Right forelimb (tissue), 1 donor: ENCODE measurements at places on chromosomes 16 and 17.
A peak's percentile ranks its signal among the peaks of the same experiment; 100 is the strongest.

DNA sequence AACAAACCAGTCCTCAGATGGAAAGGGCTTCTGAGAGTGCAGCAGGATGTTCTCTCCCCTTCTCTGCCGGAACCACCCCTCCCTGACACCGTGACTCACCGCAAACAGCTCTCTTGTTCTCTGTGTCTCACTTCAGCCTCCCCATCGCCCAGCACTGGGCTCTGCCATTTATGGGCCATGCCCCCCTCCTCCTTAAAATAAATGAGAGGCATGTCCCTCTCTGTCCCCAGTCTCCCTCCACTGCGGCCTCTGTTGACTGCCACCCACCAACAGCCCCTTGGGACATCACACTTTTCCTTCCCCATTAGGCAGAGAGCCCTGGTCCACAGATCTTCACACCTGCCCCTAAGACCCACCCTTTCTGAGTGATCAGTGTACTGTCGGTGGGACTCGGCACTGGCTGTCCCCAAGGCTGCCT lies 6.3 kb downstream of the CCDC102A start:
- DNase-seq: peak; percentile 41

DNA sequence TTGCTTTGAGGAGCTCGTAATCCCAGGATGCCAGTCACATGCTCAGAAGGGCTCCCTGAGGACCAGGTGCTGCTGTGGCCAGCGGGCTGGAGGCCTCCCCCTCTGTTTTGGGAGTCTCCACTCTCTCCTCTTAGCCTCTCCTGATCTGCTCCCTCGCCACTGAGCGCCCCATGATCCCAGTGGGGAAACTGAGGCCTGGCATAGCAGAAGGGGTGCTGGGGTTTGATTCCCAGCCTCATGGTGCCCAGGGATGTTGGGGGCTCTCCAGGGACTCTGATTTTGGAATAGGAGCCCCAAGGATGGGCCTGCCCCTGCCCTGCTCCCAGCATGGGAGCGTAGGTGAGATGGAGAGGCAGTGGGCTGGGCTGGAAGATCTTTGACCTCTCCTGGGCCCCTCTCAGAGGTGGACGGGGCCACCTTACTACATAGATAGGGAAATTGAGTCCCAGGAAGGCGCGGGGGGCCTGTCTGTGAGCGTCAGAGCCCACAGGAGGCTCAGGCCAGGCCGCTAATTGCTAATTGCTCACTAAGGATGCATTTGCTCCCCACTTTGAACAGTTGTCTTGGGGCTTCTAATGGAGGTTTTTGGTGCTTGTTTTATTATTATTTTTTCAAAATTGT lies 525 bp upstream of the ADCY7 start:
- peak; percentile 44 for DNase-seq

DNA sequence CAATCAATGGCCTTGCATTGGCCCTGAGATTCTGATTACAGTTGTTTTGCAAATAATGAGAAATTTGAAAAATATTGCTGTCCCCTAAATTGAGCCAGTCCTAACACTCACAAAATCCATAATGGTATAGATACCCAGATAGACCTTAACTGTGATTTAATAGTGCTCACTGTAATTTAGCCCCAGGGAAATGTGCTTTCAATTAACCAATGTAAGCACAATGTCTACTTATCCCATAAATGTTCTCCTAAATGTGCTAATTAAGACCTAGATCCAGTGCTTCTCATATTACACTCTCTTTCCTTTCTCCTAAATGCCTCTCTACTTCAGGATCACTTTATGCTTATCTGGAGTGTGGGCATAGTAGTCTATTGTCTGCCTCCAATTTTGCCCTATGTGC lies 417.8 kb upstream of the CCL2 start:
- DNase-seq: no peak

DNA sequence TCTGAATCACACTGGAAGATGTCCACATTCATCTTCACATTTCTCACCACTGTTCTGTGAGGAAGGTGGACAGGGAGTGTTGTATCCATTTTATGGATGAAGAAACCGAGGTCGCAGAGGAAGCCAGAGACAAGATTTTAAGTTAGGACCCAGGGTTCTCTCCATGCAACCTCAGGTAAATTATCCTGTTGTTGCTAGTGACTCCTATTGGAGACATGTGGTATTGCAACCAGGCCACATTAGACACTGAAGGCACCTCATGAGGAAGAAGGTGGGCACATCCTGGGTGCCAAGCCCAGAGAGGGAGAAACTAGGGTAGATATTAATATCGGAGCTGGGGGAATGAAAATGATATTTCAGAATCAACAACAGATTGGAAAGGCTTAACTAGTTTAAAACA lies 8.5 kb upstream of the WNT9B start:
- DNase-seq: no peak

DNA sequence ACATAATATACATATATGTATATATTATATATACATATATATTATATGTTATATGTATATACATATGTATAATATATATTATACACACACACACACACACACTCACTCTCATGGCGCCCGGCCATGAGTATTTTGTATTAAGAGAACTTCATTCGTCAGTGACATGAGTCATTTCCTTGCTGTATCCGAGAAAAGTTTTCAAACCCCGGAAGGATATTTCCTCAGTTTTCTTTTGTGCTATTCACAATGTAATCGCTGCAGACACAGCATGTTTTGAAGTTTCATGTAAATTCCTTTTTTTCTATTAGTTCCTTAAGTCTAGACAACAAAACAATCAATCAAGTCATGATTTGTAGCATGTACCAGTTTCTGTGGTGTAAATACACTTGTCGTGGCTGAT lies 33.3 kb downstream of the OR1D5 start:
- no peak for DNase-seq

- no peak for DNase-seq
Measured at GRCh38 chr17:70187383-70187782, 18.1 kb downstream of the KCNJ2 start.

GRCh38 chr17:4859816-4860625 lies 26.9 kb downstream of the MINK1 start:
- no peak for DNase-seq

DNA sequence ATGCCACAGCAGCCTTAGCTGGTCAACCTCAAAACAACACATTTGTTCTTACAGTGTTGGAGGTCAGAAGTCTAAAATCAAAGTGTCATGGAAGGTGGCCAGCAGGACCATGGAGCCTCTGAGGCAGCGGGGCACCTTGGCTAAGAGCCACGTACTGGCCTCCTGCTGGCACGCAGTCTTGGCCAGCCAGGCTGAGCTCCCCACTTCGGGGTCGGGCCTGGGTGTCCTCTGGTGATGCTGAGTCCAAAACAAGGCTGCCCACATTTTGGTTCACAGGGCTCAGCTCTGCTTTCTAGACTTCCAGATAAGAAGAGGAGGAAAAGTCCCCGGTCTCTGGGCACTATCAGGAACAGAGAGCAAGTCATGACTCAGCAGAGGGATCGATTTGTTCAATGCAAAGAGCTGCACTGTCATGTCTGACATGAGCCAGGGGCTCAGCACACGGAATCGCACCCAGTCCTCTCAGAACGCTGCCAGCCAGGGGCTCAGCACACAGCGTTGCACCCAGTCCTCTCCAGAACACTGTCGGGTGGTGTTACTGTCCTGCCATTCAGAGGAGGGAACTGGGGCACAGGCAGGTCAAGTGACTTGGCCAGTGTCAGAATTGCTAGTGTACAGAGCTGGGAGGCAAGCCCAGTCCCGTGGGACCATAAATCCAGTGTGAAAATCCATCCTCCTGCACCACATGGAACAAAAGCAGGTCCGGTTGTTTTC lies 2.5 kb downstream of the LGALS9 start:
- no peak for DNase-seq

DNA sequence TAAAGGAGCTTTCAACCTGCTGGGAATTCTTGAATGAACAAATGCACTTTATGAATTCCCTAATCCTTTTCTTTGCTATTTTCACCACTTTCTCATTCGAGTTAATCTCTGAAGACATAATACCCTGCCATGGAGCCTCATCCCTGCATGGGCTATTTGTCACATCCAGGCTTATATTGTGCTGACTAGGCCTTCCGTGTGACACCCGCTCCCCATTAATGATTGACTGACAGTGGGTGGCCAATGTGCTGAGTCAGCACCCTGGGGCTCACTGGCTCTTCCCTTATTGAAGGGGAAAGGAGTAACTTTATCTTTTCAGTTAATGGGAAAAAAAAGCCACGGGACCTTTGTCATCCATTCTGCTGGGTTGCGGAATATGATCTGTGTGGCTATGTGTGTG lies 1024.8 kb upstream of the EEF2KMT start:
- DNase-seq: no peak

DNA sequence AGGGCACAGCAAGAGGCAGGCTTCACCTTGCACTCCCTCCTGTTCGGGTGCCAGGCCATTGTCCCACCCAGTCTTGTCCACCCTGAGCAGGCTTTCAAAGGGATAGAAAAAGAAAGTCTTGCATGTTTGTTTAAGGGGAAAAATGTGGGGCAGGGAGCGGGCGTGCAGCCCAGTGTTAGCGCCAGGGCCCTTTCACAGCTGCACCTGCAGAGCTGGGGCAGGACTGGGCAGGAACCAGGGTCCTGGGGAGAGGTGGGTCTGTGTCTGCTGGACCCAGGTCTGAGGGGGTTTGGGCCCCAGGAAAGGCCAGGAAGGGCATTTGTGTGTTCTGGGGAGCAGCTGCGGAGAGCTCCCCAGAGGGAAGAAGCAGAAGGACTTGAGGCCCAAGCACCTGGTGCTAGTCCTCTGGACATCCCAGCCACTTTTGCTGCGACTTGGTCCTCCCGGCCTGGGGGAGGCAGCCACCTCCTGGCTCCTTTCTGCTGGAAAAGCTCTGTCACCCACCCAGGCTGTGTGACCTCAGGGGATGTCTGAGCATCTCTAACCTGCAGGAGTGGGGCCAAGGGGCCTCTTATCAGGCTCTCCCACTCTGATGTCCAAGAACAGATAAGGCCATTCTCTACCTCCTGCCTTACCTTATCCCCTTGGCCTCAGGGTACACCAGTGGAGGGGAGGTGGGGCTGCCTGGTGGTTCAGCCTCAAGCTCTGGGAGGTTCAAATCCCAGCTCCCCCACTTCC lies 44.7 kb downstream of the PSME3IP1 start:
- DNase-seq: no peak

- DNase-seq: no peak
Measured at GRCh38 chr17:10318535-10318934, 54.3 kb downstream of the MYH13 start.

DNA sequence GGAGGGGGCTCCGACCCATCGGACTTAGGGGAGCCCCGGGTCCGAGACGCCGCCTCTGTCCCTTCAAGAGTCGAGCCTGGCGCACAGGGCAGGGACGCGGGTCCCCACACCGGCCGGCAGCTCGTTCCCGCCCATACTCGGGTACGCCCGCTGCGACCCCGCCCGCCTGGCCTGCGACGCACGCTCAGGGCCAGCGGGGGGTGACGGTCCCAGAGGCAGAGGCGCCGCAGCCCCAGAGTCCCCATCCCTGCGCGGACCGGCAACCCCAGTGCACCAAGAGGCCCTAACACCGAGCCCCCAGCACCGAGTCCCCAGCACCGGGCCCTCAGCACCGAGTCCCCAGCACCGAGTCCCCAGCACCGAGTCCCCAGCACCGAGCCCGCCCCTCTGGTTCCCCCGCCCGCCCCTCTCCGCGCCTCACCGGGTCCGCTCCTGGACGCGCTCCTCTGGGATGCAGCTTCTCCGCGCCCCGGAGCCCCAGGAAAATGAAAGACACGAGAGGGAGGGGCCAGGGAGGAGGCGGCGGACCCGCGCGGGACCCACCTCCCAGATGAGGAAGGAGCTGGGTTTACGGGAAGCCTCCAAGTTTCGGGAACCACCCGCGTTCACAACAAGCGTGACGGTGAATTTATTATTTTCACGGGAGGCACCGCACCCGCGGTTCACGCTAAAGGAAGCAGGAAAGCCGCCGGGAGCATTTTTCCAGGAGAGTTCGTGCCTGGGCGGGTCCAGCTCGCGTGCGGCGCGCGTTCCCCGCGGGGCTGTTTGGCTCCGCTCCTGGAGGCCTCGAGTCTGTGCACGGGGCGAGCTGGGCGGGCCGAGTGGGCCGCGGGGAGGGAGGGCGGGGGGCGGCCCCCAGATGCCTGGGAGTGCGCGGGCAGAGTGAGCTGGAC lies at the start of gene SECTM1:
Gene SECTM1 (minus strand): TSS at position 488 of the 893 bp plus-strand sequence. CDS start 6,526 bp downstream, outside the sequence.
- DNase-seq: peak; percentile 83

GRCh38 chr17:35080536-35080935 lies 17.0 kb upstream of the RFFL start:
- DNase-seq: no peak

- DNase-seq: no peak
Measured at GRCh38 chr16:13143551-13143950, 242.2 kb downstream of the SHISA9 start.

DNA sequence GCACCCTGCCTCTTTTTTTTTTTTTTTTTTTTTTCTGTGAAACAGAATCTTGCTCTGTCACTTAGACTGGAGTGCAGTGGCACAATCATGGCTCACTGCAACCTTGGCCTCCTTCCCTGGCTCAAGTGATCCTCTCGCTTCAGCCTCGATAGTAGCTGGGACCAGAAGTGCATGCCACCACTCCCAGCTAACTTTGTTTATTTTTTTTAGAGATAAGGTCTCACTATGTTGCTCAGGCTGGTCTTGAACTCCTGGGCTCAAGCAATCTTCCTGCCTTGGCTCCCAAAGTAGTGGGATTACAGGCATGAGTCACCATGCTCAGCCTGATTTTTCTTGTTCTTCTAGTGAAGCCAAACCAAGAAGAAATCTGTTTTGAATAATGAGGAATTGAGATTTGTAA lies 25.0 kb downstream of the CDK12 start:
- no peak for DNase-seq

DNA sequence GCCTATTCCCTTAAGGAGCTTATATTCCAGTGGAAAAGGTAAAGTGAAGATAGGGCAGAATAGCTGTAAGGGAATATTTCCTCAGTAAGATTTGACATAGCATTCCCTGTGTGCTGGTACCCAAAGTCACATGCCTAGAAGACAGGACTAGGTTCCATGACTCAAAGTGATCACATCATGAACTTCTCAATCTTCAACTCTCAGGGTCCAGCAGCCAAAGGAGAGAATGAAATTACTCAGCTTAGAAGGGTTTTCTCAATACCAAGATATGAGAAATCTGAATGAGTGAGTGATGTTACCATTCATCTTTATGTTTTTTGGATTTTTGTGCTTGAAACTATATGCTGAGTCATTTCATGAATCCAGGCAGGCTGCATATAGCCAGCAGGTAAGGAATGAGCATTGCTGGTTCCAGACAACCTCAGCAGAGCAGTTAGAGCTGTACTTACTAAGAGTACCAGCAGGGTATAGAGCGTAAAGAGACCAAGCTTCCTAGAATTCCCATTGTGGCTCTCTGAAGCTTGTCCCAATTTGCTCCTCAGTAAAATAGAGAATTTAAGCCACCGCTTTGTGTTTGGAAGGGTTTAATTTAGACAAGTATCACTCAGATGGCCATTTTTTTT lies 91.1 kb downstream of the ANKFN1 start:
- no peak for DNase-seq

DNA sequence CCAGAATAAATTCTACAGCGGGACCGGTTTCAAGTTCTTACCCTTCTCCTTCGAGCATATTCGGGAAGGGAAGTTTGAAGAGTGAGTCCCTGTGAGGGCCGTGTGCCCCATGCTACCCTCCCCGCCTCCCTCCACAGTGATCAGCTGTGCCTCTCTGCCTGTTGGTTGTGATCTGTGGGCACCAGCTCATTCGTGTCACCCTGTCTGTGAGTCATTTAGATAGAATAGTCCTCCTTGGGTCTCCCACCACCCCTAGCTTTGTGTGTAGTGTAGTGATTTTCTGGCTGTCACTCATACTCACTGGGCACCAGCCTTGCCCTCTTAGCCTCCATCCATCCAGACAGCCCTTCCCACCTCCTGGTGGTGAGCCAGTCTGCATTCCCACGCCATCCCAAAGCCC lies 15.0 kb upstream of the NAGLU start:
- DNase-seq: no peak

GRCh38 chr16:57017251-57017650 lies 27.9 kb downstream of the NLRC5 start:
- DNase-seq: no peak

GRCh38 chr17:72467841-72468653 lies 347.2 kb downstream of the SOX9 start:
- DNase-seq: peak; percentile 65
